ENCODE measurements at places on chromosomes 3 and 15.

GRCh38 chr3:65767551-65767950, 271.2 kb downstream of the MAGI1 start:
- DNase-seq, result no peak

- DNase-seq, result no peak
Observed at GRCh38 chr3:14344351-14344750, 58.1 kb upstream of the SLC6A6 start.

DNA sequence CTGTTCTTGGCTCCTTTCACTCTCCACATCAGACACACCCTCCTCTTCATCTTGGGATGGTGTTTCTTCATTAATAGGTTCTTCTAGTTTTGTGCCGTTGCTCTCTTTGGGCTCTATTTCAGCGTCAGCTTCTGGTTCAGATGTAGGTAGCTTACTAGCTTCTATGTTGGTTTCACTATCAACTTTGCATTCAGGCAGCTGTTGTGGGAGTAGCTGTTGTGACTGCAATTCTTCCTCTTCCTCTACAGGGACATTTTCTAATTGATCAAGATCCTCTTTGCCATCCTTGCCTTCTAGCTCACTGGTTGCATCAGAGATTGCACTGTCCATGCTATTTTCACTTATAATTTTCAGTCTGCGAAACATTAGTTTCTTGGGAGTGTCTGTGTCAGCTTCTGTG, 80.1 kb downstream of the SETD2 start:
- no peak for DNase-seq

DNA sequence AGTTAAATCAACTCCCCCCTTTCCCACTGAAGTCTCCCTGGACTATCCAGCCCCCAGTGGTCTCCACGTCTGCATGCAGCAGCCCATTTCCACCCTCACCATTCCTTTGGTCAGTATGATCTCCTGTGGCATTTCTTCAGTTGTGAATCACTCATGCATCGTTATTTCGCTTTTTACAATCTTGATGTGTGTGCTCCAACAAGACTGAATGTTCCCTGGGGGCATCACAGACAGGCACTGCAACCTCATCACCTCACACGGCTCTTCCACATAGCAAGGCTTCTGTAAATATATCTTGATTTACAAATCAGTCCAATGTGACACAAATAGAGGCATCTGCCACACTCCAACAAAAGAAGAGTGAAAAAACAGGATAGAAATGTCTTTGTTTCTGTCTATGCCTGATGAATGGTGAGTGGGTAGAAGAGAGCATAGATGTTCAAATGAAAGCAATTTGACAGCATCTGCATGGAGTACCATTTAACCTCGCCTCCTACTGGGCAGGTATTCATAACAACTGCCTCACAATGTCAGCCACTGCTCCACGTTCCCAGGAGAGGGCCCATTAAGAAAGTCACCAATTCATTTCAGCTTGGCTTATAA, 5.2 kb downstream of the HEG1 start:
- DNase-seq, result no peak
